ENCODE measurements at places on chromosomes 2 and 18.

GRCh38 chr2:183259921-183260320 is 135.7 kb downstream of the NUP35 start:
- DNase-seq, result no peak

DNA sequence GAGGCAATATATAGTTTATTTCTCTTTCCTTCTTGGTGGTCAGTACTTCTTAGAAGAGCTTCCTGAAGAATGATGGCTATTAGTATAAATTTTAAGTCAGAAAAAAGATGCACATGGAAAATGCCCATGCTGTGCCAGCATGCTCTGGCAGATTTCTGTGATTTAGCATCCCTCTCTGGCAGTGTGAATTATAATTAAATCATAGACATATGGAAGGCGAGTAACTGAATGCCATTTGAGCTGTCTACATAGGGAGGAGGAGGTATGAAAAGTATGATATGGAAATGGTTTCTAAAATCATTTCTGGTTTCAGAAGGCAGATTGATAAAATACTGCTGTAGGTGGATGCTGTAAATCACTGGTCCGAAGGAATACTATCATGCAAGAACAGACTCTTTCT is 754.9 kb upstream of the LRATD1 start:
- no peak for DNase-seq

GRCh38 chr18:13465124-13465446 is 246.5 kb downstream of the LDLRAD4 start:
- no peak for DNase-seq

- DNase-seq, result no peak
Measured at GRCh38 chr18:52087140-52087539, 252.9 kb upstream of the DCC start.

GRCh38 chr2:40488927-40489677 is 37.2 kb upstream of the SLC8A1 start:
- DNase-seq, result no peak

DNA sequence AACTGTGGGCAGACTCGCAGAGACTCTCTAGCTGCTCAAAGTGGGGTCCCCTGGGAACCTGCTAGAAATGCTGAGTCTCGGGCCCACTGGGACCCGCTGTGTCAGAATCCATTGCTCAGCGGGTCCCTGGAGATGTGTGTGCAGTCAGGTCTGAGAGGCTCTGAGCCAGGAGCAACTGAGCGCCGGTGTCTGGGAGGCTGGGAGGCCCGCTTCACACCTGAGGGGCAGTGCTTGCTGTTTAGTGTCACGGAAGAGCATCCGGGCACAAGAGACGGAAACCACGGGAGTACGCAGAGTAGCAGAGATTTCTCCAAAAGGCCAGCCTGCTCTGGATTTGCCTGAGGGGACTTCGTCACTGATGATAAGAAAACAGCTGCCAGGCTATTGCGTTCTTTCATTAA is 70.1 kb downstream of the EDAR start:
- no peak for DNase-seq

GRCh38 chr2:111030260-111030891 is 90.3 kb upstream of the BCL2L11 start:
- DNase-seq, result no peak

Data from activated effector memory CD4-positive, alpha-beta T cell treated with Interleukin-2 at 50 U/mL for 16 hours (primary cell).